ENCODE measurements at places on chromosomes 16 and 17.

DNA sequence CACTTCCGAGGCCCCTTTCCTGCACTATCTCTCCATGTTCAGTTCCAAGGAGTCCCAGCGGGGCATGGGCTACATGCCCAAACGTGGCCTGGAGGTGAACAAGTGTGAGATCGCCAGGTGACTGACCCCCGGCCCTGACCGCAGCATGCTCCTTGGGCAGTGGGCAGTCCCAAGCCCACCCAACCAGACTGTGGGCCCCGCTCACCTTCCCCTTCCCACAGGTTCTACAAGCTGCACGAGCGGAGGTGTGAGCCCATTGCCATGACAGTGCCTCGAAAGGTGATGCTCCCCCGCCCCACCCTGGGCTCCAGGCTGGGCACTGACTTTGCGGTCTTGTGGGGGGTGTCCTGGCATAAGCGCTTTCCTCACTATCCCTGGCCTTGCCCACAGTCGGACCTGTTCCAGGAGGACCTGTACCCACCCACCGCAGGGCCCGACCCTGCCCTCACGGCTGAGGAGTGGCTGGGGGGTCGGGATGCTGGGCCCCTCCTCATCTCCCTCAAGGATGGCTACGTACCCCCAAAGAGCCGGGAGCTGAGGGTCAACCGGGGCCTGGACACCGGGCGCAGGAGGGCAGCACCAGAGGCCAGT, 4.7 kb downstream of the CORO1A start:
- no peak for DNase-seq

DNA sequence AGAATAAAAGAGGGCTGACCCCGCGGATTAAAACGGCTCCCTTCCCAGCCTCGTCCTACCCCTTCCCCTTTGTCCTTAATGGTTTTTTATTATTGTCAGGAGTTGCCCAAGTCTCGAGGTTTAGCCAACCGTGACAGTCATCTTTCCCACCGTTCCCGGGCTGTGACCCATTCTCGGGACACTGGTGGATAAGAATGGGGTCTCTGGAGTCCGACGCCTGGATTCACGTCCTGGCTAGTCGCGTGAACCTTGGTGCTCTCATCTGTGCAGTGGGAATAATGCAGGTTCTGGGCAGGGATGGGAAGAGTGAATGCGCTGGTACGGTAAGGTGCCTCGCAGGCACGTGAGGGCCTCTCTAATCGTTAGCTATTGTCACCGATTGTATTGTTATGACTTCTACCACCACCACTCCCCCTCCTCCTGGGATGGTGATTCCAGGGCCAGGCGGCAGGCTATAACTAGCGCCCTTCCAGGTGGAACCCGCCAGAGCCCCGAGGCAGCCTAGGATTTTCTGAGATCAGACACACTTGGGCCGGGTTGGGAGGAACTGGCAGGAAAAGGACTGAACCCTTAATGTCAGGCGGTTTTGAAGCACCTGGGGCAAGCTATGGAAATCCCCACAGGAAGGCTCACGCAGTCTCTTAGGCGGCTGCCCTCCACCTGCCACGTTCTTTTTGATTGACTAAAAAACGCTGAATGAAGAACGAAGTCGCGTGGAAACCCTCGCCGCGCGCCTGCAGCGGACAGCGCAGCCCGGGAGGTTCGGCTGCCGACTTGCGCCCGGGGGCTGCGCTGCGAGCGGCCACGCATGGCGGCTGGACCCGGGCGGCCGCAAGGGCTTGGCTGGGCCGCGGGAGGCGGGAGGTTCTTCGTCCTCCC, 2.7 kb downstream of the HS3ST3B1 start:
- DNase-seq, result no peak

GRCh38 chr16:17607609-17608008, 136.8 kb upstream of the XYLT1 start:
- no peak for DNase-seq

- no peak for DNase-seq
Observed at GRCh38 chr16:57257455-57258070, 12.5 kb downstream of the ARL2BP start.
